ENCODE measurements at places on chromosomes 7 and 10.
A peak's percentile ranks its signal among the peaks of the same experiment; 100 is the strongest.

GRCh38 chr7:1249731-1250130 lies 17.1 kb downstream of the UNCX start:
- no peak for DNase-seq

- DNase-seq = no peak
Observed at GRCh38 chr10:20901110-20901509, 4.0 kb upstream of the NEBL start.

- DNase-seq = peak; percentile 41
Observed at GRCh38 chr7:142626420-142627035, 122.7 kb upstream of the PRSS1 start.

DNA sequence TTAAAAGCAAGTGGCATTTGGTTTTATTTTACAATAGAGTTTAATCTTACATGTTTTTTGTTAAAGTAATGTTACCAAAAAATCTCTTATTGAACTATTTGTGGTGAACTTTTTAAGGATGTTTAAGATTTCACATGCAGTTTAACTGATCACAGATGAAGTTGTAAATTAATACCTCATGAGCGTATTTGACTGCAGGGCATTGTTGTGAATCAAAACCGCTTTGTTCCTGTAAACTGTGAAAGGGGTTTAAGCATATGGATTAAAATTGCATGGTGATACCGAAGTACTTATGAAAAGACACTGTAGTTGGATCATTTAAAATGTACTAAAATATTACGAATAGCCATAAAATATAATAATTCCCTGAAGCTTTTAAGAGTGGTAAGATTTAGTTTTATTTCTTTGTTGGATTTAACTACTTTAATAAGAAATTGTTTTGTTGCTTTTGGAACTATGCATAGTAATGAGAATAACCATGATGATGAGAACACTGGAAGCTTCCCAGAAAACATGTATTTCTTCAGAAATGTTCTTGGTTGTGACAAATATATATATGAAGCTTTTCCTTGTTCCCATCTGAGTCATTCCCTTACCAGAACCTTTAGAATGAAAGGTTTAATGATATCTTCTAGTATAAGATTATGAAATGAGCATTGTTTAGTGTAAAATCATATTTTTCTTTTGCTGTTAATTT lies 131.3 kb downstream of the ADK start:
- no peak for DNase-seq

DNA sequence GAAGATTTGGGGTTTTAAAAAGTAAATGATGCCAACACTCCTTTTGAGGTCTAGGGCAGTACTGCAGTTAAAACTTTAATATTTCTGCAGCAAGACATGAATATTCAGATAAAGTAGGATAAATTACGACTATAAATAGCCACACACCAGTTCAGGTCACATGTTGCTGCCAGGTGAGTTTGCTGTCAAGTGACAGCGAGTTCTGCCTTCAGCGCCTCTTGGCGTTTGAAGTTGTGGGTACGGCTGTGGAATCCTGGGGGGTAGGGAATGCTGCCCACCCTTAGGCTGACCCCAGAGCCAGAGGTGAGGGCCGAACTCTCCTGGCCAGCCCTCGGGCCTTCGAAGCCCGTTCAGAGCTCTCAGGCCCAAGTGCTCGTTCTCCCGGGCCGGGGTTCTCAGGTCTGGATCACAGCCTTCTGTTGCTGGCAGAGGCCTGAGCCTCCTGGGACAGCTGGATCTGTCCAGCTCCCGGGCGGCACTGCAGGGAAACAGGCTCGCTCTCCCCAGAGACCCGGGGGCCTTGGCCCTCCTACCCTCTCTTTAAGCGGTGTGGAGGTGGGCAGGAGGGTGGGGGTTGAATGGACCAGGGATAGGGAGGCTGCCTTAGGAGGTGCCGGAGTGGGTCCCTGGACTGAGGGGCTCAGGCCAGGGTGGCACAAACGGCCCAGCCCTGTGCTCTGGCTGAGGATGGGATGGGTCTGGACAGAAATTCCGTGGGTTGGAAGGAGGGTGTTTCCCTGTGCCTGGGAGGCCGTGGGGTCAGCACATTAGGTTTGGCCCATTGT lies 5.4 kb downstream of the BRI3 start:
- DNase-seq = no peak

DNA sequence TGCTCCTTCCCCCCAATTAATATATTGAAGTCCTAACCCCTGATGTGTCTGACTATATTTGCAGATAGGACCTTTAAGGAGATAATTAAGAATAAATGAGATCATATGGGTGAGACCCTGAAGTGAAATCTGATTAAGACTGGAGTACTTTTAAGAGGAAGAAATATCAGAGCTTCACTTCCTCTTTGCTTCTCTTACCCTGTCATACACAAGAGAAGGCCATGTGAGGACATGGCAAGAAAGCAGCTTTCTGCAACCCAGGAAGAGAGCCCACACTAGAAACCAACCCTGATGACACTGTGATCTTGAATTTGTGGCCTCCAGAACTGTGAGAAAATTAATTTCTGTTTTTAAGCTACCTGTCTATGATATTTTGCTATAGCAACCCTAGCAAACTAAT lies 44.2 kb downstream of the JMJD1C start:
- no peak for DNase-seq

DNA sequence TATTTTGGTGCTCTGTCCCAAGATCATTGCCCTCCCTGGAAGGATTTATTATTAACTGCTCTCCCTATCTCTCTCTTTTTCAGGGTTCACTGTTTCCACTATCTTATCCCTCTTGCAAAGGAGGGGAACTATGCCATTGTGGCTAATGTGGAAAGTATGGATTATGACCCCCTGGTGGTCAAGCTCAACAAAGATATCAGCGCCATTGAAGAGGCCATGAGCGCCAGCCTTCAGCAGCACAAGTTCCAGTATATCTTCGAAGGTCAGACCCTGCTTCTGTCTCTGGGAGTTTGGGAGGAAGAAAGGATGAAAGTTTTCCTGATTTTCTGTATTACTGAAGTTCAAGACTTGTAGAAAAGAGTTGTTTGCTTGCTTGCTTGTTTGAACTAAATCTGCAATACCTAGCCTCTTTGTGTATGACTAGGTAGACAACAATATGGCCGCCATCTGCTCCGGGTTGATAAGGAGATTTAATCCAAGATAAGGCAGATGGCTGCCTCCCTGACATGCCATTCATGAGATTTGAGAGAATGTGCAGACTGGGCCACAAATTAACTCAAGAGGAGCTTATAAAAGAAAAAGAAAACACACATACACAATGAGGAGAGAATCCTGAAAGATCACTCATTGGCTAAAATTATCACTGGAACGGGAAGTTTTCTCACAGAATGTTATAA lies 122.2 kb upstream of the LRGUK start:
- no peak for DNase-seq

DNA sequence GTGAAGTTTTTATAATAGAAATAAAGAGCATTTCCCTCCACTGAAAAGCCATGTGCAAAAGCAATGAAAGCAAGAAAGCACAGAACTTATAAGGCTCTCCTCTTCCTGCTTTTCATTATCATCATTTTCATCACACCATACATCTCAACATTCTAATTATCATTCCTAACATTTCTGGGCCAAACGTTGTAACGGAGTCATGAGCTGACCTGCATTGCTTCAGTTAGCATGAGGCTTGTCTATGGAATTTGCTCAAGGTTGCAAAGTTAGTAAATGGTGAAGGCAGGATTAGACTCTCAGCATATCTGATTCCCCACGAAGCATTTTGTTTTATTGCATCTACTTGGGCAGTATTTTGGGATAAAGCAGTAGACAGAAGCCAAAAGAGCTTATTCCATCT lies 11.4 kb downstream of the SCIN start:
- DNase-seq = no peak

- DNase-seq = no peak
Observed at GRCh38 chr7:98257701-98258100, 5.7 kb upstream of the TECPR1 start.
